Stimulated activated CD4-positive, alpha-beta T cell treated with anti-CD3 and anti-CD28 coated beads, Interleukin-15, amount 100 ng/mL, for 1 hour (primary cell): ENCODE measurements at places on chromosomes 11 and 22.

GRCh38 chr22:42314709-42315391 is 44.4 kb upstream of the TCF20 start:
- no peak for DNase-seq

- DNase-seq: peak; percentile 64
Observed at GRCh38 chr11:33065445-33066178, 26.2 kb downstream of the TCP11L1 start.

DNA sequence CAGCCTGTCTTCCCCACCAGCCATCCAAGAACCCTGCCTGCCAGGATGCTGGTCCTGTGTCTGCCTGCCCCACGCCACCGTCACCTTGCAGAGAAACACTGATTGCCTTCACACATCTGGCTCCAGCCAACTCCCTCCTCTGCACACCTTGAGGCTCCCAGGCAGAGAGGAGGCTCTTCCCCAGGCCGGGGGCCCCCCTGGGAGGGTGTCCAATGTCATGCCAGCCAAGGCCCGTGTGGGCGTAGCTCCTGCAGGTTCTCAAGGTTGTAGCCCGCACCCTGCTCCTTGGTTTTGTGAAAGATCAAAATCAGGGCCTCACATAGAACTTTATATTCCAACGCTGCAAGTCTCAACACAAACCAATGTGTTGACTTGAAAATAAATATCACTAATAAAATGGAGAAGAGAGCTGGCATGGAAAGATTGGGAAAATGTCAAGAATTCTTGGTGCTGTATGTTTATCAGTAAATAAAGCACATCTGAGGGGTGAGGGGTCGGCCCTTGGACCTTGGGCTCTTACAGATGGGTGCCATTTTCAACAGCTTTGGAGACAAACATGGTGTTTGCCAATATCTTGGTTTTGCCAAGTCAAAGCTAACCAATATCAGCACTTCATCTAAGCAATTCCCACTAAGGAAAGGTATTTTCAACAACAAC is 6.7 kb upstream of the PPARA start:
- DNase-seq: no peak

DNA sequence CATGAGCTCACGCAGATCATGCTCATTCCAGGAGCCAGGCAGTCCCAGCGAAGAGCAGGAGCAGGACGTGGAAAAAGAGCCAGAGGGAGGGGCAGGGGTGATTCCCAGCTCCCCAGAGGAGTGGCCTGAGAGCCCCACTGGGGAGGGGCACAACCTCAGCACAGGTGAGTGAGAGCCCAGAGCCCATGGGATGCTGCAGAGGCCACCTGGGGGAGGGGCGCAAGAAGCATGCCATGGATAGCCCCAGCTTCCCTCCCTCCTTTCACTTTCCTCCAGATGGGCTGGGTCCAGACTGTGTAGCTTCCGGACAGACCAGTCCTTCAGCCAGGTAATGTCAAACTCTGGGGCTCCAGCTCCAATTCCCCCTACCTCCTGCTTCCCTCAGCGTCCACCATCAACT is 6.2 kb downstream of the SMTNL1 start:
- DNase-seq: no peak

DNA sequence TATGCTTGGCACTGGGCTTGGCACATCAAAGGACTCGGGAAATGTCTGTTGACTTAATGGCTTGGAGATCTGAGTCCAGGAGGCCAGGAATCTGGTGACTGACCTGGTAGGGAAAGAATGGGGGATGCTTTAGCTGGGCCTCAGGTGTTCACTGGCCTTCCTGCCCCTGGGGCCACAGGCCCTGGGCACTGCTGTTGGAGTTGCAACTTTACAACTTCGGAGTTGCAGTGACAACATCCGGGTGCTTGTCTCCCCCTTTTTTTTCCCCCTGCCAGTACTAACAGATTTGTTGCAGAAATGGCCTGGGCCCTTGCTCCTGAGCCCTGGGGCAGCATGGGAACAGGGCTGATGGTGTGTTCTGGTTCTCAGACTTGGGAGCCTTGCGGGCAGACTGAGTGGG is 23.8 kb downstream of the OSBP2 start:
- no peak for DNase-seq

DNA sequence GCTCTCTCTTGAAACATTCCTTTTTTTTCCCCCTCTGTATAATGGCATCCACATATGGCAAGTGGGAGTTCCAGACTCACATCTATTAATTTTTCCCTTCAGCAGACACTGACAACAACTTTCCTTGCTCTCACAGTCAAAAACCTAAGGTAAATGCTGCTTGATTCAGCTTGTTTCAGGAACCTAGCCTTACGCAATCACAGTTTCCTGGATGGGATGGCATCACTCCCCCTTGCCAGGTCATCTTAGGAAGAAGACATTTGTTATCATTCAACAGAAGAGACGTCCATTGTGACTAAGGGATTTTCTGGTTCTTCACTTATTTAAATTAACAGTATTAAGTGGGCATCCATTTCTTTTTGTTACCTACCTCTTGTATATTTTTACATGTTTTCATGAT is 112.0 kb upstream of the PDGFD start:
- DNase-seq: no peak

- peak; percentile 22 for DNase-seq
Observed at GRCh38 chr11:106077609-106078455, at the start of gene AASDHPPT. TSS of gene AASDHPPT (plus strand) at chr11:106077662. CDS start at chr11:106077711, 49 bp downstream.

DNA sequence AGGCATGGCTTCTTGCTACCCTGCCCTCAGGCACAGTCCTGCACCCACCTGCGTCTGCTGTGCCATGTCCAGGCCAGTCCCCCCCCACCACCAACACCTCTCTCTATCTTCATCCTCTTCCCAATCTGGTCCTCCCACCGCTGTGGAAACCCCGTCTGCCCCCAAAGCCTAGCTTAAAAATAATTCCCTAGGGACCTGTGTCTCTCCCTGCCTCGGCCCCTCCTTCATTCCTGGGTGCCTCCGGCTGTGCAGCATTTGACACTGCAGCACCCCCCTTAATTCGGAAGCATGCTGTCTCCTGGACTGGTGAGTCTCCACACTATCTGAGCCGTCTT is 2.5 kb upstream of the ASCL2 start:
- DNase-seq: no peak

DNA sequence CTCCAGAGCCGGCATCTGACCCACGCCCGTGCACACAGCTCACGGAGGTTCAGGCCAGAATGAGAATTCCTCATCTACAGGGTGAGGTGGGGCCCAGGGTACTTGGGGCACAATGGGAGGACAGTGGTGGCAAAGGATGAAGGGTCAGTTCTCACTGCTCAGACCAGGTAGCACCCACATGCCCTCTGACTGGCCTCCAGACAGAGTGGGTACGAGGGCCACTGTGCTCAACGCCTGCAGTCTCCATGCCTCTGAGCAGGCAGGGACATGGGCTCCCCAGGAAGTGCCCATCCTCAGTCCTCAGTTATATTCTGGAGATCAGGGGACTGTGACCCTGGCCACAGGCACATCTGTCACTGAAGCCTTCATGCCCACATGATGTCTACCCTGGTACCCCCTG is 13.0 kb upstream of the CDC42BPG start:
- DNase-seq: no peak

DNA sequence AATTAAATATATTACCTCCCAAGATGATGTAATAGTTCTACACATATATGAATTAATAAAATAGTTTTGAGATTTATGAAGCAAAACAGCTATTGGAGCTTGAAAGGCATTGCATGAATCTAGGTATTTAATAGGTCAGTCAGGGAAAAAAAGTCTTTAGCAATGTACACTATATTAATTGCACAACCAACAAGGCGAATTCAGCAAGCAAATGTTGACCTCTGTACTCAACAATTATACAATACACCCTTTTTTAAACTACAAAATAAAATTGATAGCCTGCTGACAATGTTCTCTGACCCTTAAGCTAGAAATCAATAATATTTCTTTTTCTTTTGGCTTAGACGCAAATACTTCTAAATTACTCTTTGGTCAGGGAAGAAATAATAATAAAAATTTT is 345.5 kb downstream of the LUZP2 start:
- no peak for DNase-seq

DNA sequence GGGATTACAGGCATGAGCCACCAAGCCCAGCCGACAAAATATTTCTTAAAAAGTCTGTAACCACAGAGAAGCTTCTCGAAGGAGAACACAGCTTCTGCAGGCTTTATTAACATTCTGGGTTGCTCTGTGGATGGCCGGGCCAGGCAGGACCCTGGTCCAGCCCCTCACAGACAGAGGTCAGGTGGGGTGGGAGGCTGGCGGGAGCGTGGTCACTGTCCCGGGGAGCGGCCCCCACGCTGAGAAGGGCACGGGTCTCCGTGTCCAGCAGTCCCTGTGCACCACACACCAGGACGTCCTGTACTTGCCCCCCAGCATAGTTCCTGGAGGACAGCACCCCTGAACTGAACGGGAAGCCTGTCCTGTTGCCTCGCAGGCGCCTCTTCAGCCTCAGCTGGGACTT is 19.4 kb downstream of the DRD4 start:
- no peak for DNase-seq

GRCh38 chr11:6926208-6927029 is at the start of gene ZNF215:
TSS of gene ZNF215 (plus strand) at chr11:6926426. CDS start at chr11:6932273, 5,847 bp downstream.
- DNase-seq: no peak

DNA sequence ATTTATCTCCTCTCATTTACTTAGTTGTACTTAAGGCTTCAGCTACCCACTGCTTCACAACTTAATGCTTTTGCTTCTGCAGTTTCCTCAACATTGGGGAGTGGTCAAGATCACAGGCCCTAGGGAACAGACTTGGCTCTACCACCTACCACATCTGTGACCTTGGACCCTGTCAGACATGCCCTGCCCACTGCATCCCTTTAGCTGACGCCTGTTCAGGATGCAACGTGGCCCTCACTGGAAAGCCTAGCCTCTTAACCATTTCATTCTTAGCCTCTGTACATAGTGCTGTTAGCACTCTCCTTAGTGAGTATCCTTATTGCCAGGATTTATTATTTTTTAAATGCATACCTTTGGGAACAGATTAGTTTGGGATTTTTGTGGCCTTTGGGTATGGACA is 34.4 kb downstream of the TNRC6B start:
- no peak for DNase-seq

DNA sequence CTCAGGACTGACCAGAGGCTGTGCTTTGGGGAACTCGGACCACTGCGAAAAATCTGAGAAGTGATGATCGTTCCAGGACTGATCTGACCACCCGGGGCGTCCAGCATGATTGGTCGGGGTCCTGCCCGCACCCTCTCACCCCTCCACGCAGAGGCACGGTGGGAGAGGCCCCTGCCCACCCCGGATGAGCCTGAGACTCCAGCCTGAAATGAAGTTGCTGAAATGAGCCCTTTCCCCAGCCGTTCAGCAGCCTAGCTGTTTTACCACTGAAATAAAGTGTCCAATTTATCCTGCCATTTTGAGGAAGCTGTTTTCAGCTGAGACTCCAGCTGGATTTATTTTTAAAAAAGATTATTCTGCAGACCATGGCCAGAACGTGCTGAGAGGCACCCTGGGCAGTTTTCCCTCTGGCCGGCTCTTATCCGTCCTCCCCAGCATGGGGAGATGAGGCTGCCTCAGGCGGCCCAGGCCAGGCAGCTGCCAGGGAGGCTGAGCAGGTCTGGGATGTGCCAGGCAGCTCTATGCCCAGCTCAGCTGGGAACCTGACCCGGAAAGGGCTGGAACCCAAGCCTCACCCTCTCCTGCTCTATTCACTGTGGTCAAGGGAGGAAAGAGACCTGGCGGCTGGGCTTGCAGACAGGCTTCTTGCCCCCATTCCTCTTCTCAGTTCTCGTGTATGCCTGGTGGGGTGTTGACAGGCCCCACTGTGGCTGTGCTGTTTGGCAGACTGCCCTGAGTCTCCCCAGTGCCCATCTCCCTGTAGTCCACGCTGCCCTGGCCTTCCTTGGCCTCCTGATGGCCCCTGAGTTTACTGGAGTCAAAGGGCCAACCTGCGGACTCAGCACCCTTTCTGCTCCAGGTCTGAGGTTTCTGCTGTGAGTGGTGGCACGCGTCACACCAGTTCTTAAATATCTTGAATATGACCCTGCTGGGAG is 161.0 kb upstream of the B3GAT1 start:
- no peak for DNase-seq

DNA sequence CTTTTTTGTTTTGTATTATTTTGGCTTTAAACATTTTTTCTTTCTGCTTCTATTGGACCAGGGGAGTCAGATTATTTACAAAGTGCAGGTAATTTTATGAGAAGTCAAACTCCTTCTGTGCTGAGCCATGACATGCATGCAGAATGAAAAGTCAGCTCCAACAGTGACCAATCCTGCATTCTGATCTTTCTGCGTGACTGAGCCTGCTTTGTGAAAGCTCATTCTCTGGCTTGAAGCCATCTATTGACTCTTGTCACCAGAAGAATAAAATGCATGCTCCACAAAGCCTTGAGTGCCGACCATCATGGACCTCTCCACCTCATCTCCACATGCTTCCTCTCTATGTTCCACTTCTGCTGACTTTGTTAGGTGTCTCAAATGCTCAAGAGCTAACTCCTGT is 50.2 kb downstream of the MIAT start:
- DNase-seq: no peak

GRCh38 chr22:46083383-46084350 is 66.7 kb upstream of the PPARA start:
- DNase-seq: no peak
